ENCODE measurements at places on chromosomes 6 and 20.

DNA sequence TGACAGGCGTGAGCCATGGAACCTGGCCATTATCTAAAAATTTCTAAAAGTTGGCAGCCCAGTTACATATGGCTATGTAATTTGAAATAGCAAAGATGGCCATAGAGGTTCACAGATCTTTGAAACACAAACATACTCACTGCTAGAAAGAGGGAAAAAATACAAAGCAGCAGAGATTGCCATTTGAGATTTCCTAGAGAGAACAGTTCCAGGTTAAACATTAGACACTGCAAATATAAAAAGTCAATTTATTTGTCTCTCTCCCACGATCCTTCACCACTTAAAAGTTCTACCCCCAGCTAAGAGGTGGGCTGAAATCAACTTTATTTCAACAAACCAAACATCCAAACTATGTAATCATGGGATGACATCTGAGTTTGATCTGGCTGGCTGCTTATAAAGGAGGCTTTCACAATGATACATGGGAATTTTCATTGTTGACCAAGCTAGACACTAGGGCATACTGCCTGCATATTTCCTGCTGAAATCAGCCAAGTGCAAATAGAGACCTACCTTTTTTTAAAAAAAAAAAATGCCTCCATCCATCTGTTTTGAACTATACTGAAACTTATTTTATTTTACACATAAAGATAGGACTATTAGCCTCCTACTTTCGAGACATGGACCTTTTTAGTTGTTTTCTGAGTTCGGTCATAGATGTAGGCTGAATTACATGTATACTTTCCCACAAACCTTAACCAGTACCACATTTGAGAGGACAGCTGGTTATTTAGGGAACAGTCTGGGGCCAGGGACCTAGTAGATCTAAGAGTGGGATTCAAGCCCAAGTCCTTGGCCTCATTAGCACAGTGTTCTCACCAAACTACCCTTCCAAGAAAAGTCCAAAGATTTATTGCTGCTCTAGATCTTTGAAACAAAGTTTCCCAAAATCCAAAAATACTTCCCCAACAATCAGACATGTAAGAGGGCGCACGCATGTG is 16.6 kb downstream of the DCDC2 start:
- DNase-seq = no peak

- DNase-seq = no peak
These were observed 360.5 kb downstream of the KIF16B start for GRCh38 chr20:16212790-16213189.

DNA sequence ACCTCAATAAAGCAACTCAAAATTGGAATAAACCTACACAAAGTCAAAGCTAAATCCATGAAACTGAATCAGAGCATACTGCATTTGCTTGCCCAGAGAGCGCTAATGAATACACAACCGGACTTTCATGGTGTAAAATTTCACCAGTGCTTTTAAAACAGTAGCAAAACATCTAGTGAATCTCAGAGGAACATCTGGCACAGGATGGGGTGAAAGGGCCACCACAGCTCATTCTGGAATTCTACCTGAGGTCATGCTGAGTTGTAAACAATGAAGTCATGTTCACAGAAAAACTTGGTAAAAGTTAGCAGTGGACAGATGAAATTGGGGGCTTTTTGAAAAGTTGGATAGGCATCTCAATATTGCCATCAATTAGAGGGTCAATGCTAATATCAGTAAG is 125.6 kb upstream of the STXBP5 start:
- no peak for DNase-seq

DNA sequence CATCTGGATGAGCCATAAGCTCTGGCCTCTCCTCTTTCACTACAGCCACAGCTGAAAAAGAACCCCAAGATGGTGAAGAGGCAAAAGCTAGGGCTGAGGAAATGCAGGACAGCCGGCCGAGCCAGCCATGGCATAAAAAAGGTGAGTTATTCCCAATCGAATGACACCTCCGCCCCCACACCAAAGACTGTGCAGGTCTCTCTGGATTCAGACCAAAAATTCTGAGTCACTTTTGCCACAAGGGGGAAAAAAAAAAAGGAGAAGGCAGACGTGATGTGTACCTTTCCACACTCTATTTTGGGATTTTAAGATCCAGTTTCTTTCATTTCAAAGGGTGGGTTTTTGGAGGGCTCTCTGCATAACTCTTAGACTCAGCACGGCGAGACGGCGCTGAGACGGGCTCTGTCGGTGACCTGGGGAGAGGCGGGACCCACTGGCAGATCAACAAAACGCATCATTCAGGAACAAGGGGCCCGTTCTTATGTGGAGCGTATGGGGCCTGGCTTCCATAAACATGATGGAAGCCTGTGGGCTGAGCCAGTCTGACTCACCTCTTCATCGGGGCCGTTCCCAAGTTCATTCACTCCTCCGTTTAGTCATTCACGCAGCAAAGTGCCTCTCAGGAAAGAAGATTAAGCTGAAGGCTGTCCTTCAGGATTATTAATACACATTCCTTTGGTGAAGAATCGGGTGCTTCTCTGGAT is 54.8 kb downstream of the NFATC2 start:
- DNase-seq = no peak

DNA sequence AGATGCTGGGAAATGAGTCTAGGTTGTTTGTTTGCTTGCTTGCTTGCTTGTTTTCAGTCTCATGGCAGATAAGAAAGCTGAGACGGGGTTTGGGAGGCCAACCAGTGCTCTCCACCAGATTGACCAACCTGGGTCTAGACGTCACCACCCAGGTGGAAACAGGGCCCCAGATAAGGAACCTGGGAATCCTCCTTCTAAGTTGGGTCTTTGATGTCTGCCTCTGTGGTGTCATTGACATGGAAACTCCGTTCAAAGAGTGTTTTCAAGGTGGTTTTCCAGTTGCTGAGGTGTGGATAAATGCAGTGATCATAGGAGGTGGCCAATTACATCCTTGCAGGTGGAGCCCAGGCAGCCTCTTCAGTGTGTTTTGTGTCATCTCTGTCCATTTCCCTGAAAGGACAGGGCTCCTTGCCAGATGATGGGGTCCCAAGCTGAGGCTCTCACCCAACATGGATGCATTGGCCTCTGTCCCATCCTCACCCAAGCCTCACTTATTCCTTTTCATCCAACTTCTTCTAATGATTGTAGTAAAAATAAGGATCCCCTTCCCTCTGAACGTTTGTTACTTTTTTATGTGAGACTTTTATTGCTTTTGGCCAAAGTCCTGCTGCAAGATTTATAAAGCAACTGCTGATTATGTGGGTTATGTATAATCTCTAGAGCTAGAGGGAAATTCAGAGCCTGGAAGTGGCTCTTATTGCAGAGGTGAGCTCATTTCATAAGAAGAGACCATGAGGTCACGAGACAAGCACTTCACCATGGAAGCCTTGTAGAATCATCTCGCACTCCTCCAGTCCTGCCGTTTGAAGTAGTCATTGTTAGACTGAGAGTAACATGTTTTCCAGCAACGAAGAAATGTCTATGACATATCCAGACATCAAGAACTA is 32.0 kb upstream of the SYNDIG1 start:
- no peak for DNase-seq
